ENCODE measurements at places on chromosomes 16 and 17.

- DNase-seq, result no peak
These were observed 9.7 kb upstream of the ARL2BP start for GRCh38 chr16:57235128-57236021.

GRCh38 chr16:65890203-65890602 is 476.3 kb upstream of the CDH5 start:
- DNase-seq, result no peak

DNA sequence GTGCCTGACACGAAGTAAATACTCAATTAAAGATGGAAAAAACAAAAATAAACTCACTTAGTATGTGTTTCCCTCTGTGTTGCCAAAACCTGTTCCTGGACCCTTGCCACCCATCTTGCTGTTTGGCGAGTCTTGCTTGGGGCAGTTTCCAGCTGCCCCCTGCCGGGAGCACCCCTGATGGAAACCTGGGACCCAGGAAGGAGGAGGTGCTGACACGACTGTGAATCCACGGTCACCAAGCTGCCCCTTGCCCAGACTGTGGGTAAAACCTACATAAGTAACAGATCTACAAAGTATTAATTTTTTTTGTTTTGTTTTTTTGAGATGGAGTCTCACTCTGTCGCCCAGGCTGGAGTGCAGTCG is 50.1 kb upstream of the SIAH1 start:
- DNase-seq, result no peak

GRCh38 chr16:81492311-81492761 is 47.7 kb downstream of the CMIP start:
- no peak for DNase-seq

DNA sequence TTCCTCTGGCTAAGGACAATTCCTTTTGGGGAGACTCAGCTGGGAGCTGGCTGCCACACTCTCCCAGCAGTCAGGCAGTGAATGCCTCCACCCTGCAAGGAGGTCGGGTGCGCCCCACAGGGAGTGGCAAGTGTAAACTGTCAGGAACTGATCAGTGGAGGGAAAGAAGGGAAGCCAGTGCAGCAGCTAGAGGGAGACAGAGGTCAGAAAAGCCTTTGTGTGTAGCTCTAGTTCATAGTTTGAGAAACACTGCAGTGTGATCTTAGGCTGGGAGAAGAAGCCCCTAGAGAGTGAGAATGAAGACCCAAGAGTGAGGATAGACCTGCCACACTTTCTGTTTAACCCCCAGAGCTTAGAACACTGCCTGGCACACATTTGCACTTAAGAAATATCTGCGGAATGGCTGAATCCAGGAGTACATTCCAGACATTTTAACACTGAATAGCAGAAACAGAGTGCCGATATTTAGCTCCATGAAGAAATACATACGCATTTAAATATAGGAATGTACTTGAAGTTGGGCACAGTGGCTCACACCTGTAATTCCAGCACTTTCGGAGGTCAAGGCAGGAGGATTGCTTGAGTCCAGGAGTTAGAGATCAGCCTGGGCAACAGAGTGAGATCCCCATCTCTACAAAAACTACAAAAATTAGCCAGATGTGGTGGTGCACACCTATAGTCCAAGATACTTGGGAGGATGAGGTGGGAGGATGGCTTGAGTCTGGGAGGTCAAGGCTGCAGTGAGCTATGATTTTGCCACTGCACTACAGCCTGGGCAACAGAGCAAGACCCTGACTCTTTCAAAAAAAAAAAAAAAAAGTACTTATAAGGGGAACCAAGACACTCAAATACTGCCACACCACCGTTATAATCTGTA is 11.1 kb upstream of the SLC5A11 start:
- no peak for DNase-seq

DNA sequence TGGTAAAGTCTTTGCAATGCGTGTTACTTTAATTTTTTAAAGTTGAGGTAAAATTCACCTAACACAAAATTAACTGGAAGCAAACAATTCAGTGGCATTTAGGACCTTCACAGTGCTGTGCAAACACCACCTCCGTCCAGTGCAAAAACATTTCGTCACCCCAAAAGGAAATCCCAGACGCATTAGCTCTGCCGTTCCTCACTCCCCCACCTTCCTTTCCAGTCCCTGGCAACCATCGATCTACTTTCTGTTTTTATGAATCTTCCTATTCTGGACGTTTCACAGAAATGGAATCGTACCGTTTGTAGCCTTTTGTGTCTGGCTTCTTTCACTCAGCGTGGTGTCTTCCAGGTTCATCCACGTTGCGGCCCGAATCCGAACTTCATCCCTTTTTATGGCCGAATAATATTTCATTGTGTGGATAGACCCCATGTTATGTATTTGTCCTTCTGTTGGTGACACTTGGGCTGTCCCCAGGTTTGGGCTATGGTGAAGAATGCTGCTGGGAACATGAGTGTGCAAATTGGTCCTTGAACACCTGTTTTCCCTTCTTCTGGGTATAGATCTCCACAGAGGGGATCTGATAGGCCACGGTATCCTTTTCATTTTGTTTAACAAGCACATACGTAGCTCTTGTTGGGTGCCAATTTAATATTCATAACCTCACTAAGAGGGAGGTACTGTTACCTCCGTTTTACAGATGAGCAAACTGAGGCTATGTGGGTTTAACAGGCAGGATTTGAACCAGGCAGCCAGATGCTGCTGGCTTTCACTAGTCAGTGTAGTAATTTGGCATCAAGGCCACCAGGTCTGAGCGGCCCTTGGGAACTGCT is 232.0 kb upstream of the GSE1 start:
- DNase-seq, result no peak

DNA sequence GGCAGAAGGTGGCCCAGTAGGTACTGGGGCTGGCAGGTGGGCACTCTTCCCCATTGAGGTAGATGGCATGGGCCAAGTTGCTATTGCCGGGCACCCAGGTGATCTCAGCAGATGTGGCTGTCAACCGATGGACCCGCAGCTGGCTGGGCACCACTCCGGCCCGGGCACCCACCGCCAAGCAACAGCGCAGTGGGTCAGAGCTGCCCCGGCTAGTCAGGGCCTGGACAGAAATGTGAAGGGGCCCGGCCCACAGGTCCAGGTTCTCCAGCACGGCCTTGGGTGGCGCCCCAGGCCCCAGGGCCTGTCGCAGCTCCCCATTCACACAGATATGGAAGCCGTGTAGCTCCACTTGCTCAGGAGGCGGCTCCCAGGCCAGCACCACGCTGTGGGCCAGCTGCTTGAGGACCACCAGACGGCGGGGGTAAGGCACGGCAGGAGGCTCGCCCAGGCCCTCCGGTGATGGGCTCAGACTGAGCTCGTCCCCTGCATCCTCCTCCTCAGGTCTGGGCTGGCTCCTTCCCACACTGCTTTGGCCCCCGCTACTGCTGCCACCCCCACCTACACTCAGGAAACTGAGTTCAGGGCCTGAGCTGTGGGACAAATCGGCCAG is 16.5 kb downstream of the TSPOAP1 start:
- DNase-seq, result no peak

DNA sequence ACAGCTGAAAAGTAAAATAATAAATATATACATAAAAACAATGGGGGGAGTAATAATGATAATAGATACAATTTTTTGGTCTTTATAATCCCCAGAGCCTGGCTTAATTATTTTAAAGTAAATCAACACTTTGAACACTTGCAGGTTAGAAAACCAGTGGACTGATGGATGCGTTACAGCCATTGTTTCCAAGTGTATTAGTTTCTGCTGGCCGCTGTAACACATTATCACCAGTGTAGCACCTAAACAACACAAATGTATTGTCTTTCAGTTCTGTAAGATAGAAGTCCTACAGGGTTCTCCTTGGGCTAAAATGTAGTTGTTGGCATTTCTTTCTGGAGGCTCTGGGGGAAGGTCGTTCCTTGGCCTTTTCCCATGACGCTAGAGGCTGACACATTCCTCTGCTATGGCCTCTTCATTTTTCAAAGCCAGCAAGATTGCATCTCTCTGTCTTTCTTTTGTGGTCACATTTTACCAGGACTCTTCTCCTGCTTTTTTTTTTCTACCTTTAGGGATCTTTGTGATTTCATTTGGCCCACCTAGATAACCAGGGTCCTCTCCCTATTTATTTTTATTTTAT is 116.8 kb downstream of the WWOX start:
- DNase-seq, result no peak

GRCh38 chr16:50769-51591 is 2.4 kb downstream of the POLR3K start:
- DNase-seq, result no peak

DNA sequence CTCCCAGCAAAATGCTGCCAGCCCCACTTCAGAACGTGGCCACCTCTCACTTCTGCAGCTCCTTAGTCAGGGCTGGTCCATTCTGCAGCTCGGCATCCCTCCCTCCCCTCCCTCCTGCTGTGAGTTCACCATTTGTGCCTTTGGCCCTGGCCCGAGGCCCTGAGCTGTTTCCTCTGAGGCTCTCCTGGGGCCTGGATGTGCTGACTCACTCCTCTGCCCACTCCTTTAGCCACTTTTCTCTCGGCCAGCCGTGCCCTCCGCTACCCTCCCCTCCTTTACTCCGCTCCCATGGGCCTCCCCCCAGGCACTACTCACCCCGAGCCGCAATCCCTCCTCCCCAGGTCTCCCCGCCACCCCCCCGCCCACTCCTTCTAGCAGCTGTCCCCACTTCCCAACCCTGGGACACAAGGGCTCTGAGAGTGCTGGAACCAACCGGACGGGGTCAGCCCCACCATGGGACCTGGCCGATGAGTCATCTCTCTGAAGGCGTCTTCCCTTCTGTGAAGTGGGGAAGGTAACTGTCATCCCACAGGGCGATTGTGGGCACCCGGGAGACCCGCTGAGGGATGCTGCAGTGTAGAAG is 11.5 kb downstream of the KCNG4 start:
- DNase-seq, result no peak

DNA sequence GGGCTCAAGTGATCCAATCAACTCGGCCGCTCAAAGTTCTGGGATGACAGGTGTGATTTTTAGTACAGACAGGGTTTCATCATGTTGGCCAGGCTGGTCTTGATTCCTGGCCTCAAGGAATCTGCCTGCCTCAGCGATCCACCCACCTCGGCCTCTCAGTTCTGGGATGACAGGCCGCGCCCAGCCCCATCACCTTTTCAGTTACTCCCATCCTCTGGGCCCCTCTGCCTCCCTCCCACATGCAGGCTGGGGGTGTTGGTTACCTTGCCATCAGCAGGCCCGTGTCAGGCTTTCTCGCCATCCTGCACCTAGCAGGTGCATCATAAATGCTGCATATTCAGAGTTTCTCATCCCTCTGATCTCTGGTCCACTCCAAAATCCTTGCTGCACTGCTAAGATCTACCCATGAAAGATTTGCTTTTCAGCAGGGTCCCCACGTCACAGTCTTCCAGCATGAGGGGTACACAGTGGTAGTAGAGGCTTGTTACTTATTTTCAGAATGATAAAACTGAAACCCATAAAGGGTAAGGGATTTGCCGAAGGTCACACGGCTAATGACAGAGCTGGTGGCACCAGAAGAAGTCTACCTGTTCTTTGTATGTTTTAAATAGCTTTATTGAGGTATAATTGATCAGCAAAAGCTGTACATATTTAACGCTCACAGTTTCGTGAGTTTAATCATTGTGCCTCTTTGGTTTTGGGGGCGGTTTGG is 16.6 kb downstream of the PMM2 start:
- no peak for DNase-seq

DNA sequence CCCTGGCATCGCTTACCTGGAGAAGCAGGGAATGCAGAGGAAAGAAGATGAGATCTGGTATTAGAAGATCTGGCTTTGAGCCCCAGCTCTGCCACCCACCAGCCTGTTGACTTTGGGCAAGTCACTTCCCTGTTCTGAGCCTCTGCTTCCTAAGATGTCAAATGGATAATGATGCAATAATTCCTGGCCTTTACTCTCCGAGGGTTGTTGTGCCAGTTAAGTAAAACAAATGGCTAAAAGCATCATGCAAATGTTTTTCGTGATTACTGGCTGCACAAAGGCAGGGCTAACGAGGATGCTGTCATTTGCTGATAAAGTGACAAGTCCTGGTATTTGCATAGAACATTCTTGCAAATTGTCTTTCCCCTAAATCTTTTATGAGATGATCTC is 1.3 kb upstream of the ZNF821 start:
- no peak for DNase-seq

DNA sequence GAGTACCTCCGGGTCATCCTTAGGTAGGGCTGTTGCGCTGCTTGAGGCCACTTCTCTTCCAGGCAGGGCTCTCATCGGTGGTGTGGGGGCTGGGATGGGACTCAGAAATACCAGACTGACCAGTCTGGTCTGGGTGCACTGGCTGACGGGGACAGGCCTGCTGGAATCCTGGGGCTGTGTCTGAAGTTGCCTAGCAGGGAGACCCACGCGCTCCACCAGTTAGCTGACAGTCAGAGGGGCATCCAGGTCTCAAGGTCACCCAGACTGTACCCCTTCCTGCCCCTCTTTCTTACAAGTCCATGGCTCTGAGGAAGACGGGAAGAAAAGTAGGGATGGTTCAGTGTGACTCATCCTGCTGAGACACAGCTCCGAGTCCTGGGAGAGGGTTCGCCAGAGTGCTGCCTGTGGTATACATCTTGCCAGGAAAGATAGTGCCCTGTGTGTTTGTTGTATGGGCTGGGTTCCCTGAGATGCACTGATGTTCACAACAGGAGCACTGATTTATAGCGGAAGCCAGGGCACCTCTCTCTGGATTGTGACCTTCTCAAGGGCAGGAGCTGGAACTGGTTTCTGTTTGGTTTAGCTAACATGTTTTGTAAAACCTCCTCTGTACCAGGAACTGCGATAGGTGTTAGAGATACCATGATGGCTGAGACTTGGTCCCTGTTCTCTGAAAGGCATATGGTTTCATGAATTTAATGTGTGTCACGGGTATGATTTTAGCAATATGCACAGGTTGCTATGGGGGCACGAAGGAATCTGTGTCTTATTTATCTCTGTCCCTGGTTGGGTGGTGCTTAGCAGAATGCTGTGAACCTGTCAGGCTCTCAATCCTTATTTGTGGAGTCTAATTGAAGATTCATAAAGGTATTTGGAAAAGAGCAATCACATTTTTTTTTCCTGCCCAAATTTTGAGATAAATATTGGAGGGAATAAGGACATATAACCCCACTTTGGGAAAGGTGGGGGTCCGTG is 97.5 kb downstream of the OR1D5 start:
- no peak for DNase-seq

- DNase-seq, result no peak
These were observed 7.2 kb downstream of the DLX3 start for GRCh38 chr17:49987681-49988441.

DNA sequence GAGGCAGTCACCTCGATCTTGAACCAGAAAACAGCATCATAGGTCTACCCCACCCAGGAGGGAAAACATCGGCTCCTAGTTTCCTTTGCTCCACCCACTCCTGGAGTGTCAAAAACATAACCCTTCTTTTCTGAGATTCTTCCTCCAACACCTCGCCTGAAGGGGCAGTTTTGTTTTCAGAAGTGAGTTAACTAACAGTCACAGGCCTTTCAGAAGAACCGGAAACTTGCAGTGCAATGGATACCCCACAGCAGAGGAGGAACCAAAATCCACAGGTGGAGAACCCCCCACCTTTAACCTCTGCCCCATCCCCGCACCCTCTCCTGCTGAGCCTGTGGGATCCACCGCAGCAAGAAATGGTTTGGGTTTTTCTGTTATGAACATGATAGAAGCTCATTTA is 7.8 kb upstream of the TEX2 start:
- no peak for DNase-seq
